ENCODE measurements at places on chromosomes 2 and 18.

- DNase-seq = no peak
Observed at GRCh38 chr2:86274265-86274917, 63.0 kb downstream of the REEP1 start.

DNA sequence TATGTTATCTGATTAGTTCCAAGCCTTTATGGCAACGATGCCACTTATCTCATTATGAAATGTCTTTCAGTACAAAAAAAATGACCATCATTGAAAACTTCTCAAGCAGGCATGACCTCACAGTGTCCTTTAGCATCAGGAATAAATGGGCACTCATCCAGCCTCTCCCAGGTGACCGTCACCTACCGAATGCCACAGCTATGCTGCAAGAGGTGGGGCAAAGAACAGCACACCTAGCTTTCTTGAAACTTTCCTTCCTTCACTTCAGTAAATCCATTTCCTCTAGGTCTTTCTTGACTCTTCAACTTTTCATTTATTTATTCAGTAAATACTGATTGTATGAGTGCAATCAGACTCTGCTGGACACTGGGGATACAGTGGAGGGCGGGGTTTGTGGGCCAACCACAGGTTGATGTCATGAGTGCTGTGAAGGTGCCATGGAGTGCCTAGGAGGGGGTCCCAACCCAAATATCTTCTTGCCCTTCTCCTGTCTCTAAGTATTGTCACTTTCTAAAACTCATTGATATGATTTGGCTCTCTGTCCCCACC, 54.3 kb upstream of the HK2 start:
- no peak for DNase-seq

DNA sequence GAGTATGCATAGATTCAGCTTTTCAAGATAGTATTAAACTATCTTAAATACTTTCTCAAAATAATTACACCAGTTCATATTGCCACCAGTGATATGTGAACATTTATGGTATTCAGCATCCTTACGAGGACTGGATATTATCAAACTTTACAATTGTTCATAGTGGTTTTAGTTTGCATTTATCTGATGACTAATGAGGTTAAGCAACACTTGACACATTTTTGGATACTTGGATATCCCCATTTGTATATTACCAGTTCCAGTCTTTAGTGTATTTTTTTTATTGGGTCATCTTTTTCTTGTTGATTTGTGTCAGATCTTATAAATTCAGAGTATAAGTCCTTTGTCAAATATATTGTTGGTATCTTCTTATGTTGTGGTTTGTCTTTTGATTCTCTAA, 128.4 kb downstream of the ASXL3 start:
- DNase-seq = no peak

GRCh38 chr2:68762100-68762499, 27.5 kb downstream of the ARHGAP25 start:
- DNase-seq = no peak

DNA sequence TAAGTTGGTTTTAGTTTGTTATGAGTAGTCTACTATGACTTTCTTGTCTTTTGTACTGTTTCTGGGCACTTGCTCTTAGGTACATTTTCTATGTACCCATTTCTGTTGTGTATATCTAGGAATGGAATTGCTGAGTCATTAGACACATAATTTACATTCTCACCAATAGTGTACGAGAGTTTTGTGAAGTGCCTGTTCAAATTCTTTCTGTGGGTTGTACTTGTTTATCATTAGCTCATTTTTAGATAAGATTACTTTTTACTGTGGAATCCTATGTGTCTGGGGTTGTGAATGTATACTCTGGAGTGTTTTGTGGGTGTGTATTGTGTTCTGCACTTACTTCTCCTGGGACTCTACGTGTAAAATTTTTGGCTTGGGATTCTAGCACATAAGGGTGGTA, 36.6 kb upstream of the CD28 start:
- no peak for DNase-seq

GRCh38 chr2:178909507-178909906, 102.3 kb upstream of the TTN start:
- no peak for DNase-seq

- DNase-seq = no peak
Observed at GRCh38 chr2:71492112-71492511, 38.8 kb downstream of the DYSF start.

DNA sequence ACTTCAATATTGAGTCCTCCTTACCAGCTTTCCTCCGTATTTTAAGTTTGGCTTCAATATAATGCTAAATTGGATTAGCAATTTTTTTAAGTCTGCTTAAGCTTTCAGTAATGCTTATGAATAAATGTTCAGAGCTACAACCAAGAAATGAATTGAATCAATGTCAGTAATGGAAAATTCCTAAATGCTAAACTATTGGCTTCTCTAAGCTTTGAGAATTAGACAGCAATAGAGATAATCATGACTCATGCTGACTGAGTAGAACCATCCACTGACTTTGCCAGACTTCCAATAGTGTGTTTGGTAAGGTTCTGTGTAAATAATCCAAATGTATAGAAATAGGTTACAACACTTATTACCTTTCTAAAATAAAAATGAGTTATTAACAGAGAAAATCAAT, 8.9 kb upstream of the PDE1A start:
- DNase-seq = no peak

- DNase-seq = no peak
Observed at GRCh38 chr2:27085673-27086089, 891 bp upstream of the KHK start.

GRCh38 chr2:143477714-143478443, 348.7 kb downstream of the ARHGAP15 start:
- DNase-seq = no peak

- no peak for DNase-seq
Observed at GRCh38 chr2:233593201-233593600, 24.2 kb upstream of the UGT1A8 start.

DNA sequence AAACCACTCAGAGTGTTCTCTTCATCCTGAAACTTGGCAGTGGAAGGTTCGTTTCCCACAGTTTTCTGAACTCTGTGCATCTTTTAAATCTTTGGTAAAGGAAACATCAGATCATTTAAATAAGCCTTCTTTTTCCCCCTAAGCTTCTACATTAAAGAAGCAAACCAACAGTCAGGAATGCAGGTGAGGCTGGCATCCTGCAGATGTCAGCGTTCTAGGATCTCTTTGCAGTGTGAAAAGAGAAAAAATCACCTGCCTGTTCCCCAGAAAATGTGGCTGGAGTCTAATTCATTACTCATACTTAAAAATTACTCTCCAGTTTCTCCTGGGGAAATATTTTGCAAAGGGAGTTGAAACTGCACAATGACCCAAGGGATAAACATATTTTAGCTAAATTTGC, 64.5 kb upstream of the ZCCHC2 start:
- no peak for DNase-seq

DNA sequence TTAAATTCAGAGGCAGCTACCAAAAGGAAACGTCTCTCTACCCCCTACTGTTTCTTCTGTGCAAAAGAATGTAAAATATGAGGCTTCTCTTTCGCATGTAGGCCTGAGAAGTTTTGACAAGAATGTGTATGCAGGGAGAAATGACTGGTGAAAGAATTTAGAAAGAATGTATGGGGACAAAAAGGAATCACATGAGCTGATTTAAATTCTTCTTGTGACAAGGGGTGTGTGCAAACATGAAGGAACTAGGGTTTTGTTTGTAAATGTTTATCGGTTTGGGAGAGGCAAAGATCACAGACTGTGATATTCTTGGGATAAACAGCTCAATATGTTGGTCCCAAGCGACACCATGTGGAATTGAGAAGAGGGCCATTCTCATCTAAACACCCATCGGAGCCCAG, 345.2 kb upstream of the VRK2 start:
- DNase-seq = no peak

- DNase-seq = no peak
Observed at GRCh38 chr2:41892476-41892875, 155.3 kb upstream of the PKDCC start.
